ENCODE measurements at places on chromosomes 1 and 21.

- DNase-seq = no peak
These were observed 27.5 kb upstream of the TCEA3 start for GRCh38 chr1:23452011-23452411.

DNA sequence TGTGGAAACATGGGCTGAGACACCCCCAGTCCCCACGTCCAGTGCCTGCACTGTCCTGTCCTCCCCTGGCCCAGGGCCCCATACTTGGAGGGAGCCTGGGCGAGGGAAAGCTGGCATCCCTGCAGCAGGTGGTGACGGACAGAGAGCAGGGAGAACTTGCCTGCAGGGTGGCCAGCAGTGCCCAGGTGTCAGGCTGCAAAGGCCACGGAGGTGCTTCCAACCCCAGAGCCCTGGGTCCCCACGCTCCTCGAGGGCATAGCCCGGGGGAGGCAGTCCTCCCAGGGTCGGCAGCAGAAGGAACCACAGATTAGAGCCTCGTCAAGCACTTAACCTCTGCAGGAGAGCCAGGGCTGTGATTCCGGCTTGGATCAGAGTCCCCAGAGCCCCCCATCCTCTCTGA lies 77.5 kb downstream of the ARHGEF16 start:
- DNase-seq = no peak

GRCh38 chr1:53554592-53555305 lies 95.5 kb downstream of the DMRTB1 start:
- DNase-seq = no peak

GRCh38 chr1:15007842-15008241 lies 145.7 kb upstream of the TMEM51 start:
- DNase-seq = no peak

DNA sequence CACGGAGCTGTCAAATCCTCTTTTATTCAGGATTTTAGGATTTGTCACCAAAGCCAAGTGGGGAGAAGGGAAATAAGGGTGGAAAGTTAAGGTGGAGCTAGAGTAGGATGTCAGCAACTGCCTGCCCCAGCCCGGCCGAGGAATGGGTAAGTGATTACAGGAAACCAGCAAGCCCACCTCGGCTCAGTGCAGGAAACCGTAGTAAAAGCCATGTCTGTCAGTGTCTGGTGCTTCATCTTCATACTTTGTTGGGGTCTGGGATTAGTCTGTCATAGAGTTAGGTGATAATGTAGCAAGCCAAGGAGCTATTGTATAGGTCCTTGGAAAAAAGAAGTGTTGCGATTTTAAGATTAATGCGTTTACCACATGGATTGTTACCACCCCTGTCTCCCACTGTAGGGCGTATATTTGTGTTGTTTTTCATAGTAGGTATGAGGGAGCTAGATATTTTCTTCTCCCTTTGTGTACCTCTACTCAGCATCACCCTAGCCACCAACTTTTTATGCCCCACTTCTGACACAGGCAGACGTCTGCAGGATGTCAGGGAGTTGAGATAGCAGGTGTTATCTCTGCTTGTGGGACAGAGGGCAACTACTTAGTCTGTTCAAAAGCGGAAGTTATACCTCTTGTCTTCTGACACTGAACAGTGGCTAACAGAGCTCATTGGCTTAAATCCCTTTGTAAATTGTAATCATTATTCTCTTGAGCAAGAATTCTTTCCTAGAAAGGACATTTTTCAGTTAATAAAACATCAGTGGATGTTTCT lies 253.7 kb downstream of the HHAT start:
- no peak for DNase-seq

- no peak for DNase-seq
These were observed 13.4 kb upstream of the PRPF38B start for GRCh38 chr1:108678706-108679105.

DNA sequence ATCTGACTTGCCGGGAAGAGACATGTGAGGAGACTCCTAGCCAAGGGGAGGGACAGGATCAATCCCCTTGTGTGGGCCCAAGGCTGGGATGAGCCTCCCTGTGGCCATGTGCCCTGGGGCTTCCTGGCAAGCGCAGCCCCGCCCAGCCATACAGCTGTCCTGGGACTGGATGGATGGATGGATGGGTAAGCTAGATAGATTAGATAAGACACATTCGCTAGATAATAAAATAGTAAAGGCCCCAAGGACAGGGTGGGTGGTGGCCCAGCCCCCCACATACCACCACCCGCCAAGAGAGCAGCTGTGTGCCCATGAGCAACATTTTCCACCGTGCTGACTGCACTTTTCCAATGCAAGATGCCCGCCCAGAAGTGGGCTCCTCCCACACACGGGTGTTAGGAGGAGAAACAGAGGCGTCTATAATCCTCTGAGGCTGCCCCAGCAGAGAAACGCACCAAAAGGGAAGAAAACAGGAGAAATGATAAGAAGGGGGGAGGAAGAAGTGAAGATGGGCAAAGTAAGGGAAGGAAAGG lies 25.1 kb downstream of the ZBTB17 start:
- DNase-seq = no peak

GRCh38 chr1:206646504-206646903 lies 11.2 kb downstream of the DYRK3 start:
- no peak for DNase-seq

DNA sequence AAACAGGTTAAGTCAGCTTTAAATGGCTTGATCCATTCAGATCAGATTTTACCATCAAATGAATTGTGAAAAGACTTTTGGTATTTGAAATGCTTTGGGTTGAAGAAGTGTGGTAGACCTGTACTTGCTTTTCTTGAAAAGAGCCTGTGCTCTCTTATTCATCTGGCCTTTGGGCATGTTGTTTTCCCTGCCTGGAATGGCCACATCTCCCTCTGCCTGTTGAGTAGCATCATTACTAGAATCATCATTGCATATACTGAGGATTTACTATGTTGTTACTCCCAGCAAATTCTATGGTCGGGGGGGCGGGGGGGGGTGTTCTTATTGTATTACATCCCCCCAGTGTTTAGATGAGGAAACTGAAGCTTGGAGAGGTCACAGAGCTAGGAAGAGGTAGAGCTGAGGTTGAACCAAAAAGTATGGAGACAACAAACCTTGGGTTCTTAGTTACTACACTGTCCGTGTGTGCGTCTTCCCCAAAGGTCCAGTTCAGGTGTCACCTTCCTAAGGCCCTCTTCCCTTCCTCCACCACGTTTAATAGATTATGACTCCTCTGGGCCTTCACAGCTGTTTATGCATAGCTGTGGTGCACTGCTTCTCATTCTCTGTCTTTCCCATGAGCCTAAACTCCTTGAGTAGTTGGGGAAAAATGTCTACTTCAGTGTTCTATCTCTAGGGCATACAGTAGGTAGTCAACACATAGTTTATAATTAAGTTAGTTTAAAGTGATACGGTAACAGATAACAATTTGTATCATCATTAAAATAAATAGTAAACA lies 246.4 kb upstream of the HOOK1 start:
- no peak for DNase-seq

DNA sequence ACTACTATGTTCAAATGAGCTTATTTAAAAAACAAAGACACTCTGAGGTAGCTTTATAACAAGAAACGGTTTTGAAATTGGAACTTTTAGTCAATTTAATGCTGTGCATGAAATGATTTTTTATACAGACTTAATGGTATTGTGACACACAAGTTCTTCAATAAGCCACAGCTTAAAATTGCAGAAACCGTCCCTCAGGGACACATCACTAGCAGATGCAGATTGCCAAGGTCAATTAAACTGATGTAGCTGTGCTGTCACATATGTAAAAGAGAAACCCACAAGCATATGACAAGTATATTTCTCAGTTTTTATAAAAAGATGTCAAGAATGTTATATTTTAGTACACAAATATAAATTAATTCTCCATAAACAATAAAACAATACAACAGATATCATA lies 366.9 kb downstream of the DPYD start:
- no peak for DNase-seq

DNA sequence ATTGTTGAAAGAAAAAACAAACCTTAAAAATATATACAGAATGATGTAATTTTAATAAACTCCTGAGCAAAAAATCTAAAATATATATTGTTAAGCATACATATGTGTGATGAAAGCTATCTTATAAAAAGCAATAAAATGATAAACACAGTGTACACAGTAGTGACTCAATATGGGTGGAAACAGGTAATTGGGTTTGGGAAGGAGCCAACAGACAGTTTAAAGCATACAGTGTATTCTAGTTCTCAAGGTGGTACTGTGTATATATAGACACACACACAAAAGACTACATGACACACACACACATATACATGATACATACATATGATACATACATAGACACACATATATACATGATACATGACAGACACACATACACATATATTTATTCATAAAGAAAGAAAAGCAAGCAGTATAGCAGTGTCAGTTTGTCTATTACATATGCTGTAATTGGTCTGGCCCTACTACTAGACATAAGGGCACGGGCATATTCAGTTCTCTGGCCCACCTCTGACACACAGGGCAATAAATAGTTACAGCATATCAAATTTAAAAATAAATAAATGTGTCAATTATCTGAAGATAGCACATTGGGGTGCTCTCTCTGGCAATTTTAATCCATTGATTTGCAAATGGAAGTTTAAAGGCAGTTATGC lies 330.2 kb downstream of the S1PR1 start:
- DNase-seq = no peak

GRCh38 chr1:239112101-239112935 lies 274.1 kb upstream of the CHRM3 start:
- no peak for DNase-seq

DNA sequence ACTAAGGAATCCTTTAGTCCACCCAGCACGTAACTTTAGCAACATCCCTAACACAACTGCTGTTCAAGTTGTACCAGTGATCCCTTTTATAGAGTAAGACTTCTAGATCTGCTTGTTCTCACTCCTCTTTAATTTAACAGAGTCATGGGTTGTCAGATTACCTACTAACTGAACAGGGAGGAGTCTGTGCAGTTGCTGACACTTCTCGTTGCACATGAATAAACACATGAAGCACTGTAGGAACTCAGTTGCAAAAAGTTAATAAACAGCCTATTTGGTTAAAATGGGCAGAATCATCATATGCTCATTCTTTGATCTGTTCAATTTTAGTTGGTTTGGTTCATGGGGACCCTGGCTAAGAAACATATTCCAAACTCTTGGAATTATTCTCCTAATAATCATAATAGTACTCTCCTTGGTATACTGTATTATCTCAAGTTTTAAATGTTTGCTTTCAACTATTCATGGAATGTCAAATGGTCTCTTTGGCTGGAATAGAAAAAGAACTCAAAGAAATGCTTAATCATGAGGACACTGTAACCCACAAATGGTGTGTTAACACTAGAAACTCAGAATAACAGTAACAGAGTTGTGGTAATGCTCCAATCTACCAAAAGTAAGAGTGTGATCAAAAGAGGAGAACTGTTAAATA lies 15.6 kb downstream of the PLPPR5 start:
- DNase-seq = no peak

DNA sequence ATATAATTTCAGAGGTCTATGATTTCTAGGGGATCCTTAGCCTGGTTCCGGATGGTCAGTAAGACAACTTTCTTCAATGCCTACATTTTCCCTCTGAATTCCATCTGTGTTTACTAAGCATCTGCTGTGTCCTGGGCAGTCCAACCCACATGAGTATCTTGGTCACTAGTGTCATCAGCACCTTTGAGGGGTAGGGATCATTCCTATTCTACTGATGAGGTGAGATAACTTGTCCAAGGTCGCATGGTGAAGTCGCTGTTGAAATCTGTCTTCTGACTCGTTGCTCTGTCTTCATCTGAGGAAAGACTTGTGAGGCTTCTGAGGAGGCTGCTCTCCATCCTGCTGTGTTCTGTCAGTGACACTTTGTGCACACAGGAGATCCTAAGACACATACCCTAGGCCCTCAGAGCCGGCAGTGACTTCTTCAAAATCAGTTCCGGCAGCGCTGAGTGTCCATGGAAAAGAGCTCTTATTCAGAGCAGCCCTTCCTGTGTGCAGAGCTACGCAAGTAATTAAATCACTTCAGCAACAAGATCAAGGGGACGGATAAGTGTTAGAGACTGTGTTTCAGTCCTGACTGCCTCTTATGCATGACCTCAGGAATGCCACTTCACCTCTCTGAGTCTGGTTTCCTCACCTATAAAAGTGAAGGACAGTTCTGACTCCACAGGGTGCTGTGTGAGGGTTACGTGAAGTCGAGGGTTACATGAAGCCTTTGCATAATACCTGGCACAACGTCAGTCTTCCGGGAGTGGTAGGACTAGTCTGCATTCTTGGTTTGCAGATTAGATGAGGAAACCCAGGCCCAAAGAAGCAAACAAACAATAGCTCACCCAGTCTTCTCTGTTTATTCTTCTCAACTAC lies 28.4 kb downstream of the AK2 start:
- DNase-seq = no peak

DNA sequence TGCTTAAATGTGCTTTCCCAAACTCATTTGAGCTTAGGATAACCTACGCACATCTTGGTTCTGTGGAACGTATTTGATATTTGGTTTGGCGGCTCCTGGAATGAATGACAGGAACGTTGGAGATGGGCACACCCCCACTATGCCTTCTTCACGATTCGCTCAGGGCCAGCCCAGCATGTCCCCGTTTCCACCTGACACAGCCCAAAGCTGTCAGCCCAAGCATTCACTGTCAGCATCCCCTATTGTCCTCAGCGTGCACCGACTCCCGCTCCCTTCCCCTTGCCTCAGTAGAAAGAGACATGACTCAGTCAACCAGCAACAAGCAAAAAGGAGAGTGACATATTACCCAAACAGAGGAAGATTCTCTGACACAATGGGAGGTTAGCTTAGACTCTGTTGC lies 181.4 kb downstream of the KCNJ6 start:
- DNase-seq = no peak

DNA sequence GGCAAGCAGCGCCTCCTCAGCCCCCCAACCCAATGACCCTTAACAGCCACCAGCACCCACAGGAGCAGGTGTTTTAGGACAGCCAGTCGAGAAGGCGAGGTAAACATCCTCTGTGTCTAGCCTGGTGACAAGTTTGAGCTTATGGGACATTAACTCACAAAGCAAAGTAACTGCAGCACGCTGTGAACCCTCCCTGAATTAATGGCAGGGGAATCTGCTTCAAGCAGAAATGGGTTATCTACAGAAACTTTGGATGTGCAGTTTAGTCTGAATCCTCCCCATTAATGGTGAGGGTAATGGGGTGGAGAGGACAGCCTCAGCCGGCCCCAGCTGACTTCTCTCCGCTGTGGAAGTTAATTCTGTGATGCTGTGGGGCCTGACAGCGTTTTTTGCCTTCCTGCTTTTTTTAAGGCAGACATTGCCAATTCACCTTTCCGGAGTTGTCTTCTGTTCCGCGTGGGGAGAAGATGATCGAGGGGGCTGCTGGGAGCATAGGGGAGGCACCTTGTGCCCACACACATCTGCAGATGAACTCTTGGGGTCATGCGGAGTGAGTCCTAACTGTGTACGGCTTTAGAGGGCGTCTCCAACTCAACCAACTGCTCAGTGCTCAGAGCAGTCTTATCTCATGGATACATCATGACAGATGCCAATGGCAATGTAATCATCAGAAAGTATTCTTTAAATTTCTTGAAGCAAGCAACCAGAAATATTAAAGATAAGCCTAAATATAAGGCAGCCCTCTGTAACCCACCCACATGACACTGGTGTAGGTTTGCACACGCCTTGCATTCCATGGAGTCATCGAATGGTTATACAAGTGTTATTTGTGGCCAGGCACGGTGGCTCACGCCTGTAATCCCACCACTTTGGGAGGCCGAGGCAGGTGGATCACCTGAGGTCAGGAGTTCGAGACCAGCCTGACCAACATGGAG lies 41.0 kb downstream of the POFUT2 start:
- no peak for DNase-seq

GRCh38 chr1:18529714-18530113 lies 49.0 kb downstream of the KLHDC7A start:
- DNase-seq = no peak

GRCh38 chr1:74485622-74486021 lies 26.8 kb downstream of the LRRC53 start:
- DNase-seq = no peak

- DNase-seq = no peak
These were observed 180.7 kb upstream of the ZNHIT6 start for GRCh38 chr1:85888921-85889320.
